ENCODE measurements at places on chromosomes 16 and 17. TPM values are rescaled to one million over a fixed set of nuclear protein-coding genes. Genes with fewer than 3 reads are reported as not detected.
A peak's percentile ranks its signal among the peaks of the same experiment; 100 is the strongest.

Gene PERCC1
- 0.26 TPM for polyA plus RNA-seq

Gene TBC1D3I
- 0.52 TPM for polyA plus RNA-seq

Gene KRTAP4-3
- polyA plus RNA-seq: not detected

Gene HSD11B2
- polyA plus RNA-seq: 52.2 TPM

Gene SPN
- polyA plus RNA-seq: 2.7 TPM

Gene PRSS8
- polyA plus RNA-seq: 58.9 TPM

- no peak for DNase-seq
Measured at GRCh38 chr17:2232244-2232638, 71.3 kb downstream of the SMG6 start.

DNA sequence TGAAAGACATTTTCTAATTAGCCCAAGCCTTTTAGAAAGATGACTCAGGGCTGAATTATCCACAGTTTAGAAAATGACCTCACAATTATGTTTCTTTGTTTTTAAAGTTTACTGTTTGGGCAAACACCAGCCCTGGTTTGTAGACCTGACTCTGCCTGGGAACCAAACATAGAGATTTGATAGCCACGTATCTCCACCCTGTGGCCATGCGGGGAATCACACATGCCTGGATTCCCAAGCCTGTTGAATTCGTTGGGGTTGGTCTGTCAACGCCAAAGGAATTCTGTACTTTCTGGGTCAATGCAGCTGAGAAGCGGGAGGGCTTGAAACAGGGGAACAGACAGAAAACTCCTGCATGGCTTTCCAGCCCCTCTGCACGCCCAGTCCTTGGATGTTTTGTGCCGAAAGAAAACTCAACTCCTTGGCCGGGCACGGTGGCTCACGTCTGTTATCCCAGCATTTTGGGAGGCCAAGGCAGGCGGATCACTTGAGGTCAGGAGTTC lies 26.9 kb downstream of the CD300A start:
- DNase-seq: peak; percentile 54

DNA sequence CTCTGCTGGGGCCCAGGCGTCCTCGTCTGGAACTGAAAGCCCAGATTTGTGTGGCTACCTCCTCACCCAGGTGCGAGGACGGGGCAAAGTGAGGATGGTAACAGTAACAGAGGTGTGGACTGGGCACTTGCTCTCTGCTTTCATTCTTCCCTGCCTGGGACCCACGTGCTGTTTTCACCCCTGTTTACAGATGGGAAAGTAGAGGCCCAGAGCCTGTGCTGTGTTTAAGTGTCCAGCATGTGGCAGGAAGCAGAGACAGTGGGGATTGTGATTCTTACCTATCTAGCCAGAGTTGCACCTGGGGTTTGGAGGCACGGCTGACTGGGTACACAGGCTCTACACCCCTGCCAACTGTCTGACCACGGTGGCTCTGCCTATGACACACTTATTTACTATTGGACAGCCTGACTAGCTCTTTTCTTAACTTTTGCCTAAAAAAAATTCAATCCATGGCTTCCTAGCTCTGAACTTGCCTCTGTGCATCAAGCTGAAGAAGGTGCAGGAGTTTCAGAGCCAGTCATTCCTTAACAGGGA lies 155.4 kb downstream of the CLEC16A start:
- DNase-seq: no peak

Data from right renal pelvis (tissue), 4 donors.